ENCODE measurements at places on chromosomes 1 and 21. TPM values are rescaled to one million over a fixed set of nuclear protein-coding genes. Genes with fewer than 3 reads are reported as not detected.

DNA sequence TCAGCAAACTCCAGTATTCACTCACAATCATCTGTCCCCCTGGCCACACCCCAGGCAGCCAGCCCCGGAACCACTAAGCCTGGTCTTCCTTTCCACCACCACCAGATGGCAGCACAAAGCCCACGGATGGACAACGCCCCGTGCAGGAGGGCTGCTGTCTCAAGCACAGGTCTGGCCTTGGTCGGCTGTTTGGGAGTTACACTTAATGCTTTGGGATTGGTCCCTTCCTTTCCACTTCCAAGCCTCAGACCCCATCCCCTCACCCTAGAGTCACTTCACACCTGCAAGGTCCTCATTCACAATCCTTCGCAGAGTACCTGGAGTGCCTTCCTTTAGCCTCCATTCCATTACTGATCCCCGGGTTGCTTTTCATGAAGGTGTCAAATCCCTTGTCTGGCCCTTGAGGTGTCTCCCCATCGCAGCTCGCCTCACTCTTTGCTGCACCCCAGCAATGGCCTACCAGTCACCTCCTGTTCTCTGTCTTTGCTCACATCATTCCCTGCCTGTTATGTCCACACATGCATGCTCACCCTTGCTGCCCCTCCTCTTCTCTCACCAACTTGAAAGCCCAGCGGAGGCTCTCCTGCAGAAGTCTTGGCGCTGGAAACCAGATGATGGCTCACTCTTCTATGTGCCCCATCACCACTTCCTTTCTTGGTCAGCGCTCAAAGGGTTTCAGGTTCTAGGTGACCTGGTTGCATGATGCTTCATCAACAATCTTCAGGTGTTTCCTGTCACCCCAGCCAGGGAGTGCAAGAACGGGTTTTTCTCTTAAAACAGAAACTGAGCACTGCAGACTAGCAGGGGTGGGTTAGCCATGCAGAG lies 24.9 kb upstream of the KCNA2 start:
- peak; percentile 90 for DNase-seq

- no peak for DNase-seq
These were observed 23.3 kb upstream of the C1orf105 start for GRCh38 chr1:172397221-172397620.

GRCh38 chr21:46229923-46230260 lies 1.3 kb upstream of the LSS start:
- DNase-seq, result no peak

DNA sequence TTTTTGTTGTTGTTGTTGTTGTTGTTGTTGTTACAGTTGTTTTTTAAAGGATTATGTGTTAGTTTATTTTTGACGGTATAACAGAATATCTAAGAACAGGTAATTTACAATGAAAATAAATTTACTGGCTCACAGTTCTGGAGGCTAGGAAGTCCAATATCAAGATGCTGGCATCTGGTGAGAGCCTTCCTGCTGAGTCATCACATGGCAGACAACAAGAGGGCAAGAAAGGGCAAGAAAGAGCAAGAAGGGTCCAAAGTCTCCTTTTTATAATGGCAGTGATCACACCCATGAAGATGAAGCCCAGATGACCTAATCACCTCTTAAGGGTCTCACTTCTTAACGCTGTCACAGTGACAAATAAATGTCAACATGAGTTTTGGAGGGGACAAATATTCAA lies 142.1 kb downstream of the NEGR1 start:
- no peak for DNase-seq

DNA sequence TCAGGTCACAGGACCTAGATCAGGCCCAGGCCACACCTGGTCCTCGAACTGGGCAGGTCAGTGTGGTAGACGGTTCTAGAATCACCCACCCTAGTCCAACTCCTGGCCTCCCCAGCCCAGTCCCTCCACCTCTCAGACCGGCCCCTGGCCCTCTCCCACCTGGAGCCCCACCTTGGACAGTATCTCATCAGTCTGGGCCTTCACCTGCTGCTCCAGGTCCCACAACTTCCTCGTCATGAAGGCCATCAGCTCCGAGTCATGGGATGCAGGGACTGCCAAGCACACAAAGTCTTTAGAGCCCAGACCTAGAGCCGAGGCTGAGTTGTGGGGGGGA lies 8.7 kb downstream of the UBXN11 start:
- DNase-seq, result peak; percentile 58

- no peak for DNase-seq
These were observed 18.9 kb downstream of the NECAP2 start for GRCh38 chr1:16459352-16459925.

- no peak for DNase-seq
These were observed 219.4 kb downstream of the LRRC40 start for GRCh38 chr1:69985901-69986439.

- DNase-seq, result no peak
These were observed 63.7 kb upstream of the WNT4 start for GRCh38 chr1:22206551-22207125.

GRCh38 chr1:179166663-179167417 lies 62.6 kb downstream of the ABL2 start:
- no peak for DNase-seq

GRCh38 chr1:42971841-42972291 lies 13.2 kb upstream of the SLC2A1 start:
- DNase-seq, result peak; percentile 26

DNA sequence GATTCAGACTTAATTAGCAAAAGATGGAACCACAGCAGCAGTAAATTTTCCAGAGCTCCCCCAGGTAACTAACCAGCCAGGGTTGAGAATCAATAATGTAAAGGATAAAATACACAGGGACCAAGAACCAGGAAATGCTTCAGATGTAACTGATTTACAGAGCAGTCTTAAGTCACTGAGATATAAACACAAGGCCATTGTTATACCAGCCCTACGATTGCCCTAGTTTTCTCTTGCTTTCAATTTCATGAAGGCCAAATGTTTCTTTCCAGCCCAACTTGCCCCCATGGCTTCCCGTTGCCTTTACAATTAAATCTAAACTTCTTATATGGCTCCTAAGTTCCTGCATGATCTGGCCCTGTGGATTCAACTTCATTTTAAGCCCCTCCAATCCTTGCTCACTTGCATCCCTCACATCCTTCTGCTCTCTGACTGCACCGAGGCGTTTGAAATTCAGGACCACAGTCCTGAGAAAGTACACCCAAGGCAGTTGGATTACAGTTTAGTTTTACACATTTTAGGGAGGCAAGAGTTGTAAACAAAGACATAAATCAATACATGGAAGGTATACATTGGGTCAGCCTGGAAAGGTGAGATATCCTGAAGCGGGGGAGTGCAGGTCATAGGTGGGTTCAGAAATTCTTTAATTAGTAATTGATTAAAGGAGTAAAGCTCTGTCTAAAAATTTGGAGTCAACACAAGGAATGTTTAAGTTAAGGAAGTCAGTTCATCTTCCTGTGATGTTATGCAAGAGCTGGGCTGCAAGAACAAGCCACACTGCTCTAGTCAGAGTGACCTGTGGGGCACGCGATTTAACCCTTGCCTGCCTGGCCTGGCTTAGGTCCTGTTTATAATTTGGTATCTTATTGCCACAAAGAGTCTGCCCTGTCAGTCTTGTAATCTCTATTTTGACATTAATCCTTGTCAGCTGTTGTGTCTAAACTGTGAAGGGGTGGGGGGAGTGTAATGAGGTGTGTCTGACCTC lies 69.9 kb upstream of the COG2 start:
- no peak for DNase-seq

Gene DCDC2B
- not detected for total RNA-seq

Gene NES
- total RNA-seq, result 100.0 TPM

Gene GBP7
- not detected for total RNA-seq

Gene TTC39A
- total RNA-seq, result 0.81 TPM

Gene CACNA1E
- total RNA-seq, result 0.43 TPM

Gene SEC22B
- total RNA-seq, result 34.9 TPM

Gene CD53
- total RNA-seq, result 30.2 TPM

Gene PRKACB
- 80.2 TPM for total RNA-seq

Gene AKNAD1
- 0.83 TPM for total RNA-seq

Gene RGSL1
- not detected for total RNA-seq

Gene KIF26B
- total RNA-seq, result 0.65 TPM

Gene MYCBP
- total RNA-seq, result 12.1 TPM
